ENCODE measurements at places on chromosomes 12 and 14. TPM values are rescaled to one million over a fixed set of nuclear protein-coding genes. Genes with fewer than 3 reads are reported as not detected.

GRCh38 chr14:42929806-42930480 lies 1323.3 kb downstream of the LRFN5 start:
- DNase-seq: no peak

GRCh38 chr14:22668863-22669262 lies 24.7 kb upstream of the OR6J1 start:
- no peak for DNase-seq

GRCh38 chr12:51360315-51360714 lies 13.8 kb upstream of the CELA1 start:
- no peak for DNase-seq

DNA sequence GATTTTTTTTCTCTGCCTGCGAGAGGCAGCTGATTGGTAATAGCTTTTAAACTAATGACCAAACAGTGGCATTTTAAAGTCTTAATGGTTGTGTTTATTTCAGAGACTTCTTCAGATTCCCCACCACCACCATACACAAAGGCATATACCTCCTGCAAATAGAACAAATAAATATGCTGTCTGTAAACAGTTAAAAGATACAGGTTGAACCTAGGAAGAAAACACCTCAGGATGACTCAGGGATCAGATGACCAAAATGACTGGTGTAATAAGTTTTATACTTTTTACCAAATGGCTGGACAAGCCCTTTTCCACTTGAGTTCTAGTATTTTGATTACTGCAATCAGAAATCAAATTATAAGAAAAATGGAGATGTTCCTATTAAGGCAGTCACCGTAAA lies 364.1 kb downstream of the PAWR start:
- no peak for DNase-seq

DNA sequence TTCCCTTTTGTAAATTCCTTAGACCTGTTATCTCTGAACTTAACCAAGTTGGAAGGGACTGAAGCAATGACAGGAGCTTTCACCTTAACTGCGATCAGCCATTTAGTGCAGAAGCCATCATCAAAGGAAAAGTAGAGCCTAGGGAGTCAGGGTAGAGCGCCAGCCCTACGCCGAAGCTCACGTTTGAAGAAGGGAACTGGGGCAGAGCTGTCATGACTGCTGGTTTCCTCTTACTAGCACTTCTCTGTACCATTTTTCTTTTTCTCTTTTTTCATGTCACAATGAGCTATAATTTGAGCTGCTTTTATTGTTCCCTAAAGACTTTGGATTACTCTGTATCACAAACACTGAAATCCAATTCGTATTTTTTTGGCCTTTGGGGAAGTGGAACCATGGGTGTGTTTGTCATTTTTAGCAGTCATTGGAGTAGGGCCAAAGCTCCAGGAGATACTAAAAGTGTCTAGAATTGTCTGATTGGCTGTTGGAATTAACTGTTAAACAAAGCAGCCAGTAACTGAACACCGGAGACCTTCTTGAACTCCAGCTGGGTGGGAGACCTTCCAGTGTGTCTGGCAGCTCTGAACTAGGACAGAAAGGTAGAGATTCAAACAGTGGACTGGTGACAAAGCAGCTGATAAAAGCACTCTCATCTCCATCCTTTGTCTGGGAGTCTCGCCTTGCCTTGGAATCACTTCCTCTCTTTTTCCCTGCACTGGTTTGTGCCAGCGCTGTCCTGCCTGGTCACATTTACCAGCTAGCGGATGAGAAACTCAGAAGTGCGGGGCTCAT lies 9.1 kb downstream of the MTRFR start:
- no peak for DNase-seq

DNA sequence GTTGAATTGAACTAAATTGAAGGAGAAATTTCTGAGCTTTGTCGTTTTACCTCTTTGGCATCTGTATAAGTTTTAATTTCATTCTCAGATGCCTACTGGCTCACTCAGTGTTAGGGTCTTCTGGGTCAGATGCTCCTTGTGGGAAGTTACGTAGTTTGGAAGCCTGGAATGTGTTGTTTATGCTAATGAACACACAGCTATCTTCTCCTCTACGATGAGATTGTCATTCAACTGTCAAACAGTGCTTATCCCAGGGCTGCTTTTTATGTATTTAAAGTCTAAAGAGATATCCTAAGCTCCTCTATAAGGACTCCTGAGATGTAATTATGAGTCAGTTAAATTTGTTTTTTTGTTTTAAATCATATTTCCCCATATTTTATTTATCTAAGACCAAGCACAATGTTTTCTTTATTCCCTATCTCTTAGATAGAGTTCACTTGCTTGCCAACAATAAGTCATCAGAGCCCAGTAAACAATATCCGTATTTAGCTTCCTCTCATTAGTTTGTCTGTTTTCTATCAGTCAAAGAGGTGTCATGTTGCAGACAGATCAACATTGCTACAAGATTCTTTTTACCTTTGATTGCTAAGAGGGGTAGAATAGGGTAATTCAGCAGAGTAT lies 368.0 kb upstream of the PDE3A start:
- no peak for DNase-seq

GRCh38 chr12:20950248-20950647 lies 139.7 kb downstream of the SLCO1B3 start:
- no peak for DNase-seq

- no peak for DNase-seq
These were observed 19.8 kb upstream of the OVCH1 start for GRCh38 chr12:29517264-29517663.

- DNase-seq: no peak
These were observed 132.5 kb upstream of the RFLNA start for GRCh38 chr12:124162151-124163110.

- no peak for DNase-seq
These were observed 29.4 kb downstream of the SYNE3 start for GRCh38 chr14:95486875-95487668.

GRCh38 chr12:45259675-45260074 lies 43.8 kb downstream of the ANO6 start:
- no peak for DNase-seq

DNA sequence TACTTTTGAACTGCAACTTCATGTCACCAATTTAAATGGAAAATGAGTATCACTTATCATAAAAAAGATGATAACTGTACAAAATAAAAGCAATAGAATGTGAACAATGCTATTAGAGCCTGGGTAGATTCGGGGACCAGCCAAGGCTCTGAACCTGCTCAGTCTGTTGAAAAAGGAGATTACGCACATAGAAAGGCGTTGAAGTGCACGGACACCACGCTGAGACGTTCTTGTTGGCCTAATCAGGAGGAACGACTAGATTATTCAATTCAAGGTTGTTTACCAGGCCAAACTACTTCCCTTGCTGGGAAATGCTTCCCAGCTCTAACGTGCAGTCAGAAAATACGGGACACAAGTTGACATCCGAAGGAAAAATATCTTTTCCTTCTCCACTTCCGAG lies 23.5 kb upstream of the BDKRB1 start:
- no peak for DNase-seq

DNA sequence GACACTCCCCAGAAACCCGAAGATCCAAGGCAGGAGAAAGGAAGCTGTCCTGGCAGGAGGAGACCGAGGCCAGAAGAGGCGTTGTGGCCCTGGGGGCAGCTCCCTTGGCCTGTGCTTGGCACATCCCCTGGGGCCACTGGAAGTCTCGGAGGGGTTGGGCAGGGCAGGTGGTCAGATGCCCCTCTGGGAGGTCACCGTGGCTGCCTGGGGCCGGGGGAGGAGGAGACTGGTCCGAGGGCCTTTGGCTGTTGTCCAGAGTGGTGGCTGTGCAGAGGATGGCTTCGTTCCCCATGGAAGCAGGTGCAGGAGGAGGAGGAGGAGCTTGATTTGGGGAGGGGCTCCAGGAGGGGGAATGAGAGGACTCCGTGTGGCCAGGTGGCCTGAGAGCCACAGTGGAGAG lies 3.3 kb upstream of the NUDT14 start:
- DNase-seq: no peak

- peak; percentile 31 for DNase-seq
These were observed 301.6 kb downstream of the CACNA1C start for GRCh38 chr12:2354151-2354991.

GRCh38 chr12:54383041-54383609 lies 1.4 kb downstream of the ZNF385A start:
- no peak for DNase-seq

DNA sequence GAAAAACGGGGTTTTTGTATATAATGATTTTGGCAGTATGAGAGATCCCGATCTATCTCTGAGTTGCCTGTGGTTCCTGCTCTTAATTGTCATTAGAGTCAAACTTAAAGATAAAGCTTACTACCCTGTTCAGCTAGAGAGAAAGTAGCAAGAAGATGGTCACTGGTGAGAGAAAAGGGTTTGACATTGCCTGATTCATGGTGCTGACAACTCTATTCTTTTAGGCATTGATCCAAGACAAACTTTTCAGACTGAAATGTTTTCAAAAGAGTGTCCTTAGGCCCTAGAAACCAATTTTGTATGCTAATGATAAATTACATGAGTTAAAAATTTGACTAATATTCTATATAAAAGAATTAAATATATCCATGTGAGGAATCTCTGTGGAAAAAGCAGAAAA lies 35.1 kb downstream of the PELI2 start:
- no peak for DNase-seq

GRCh38 chr12:99066726-99067125 lies 421.6 kb downstream of the APAF1 start:
- DNase-seq: no peak

GRCh38 chr14:61247935-61248334 lies 33.2 kb downstream of the TMEM30B start:
- DNase-seq: no peak

- DNase-seq: no peak
These were observed 20.5 kb downstream of the PSMC1 start for GRCh38 chr14:90276646-90277367.

GRCh38 chr14:45120096-45120495 lies 14.2 kb downstream of the FKBP3 start:
- DNase-seq: no peak

DNA sequence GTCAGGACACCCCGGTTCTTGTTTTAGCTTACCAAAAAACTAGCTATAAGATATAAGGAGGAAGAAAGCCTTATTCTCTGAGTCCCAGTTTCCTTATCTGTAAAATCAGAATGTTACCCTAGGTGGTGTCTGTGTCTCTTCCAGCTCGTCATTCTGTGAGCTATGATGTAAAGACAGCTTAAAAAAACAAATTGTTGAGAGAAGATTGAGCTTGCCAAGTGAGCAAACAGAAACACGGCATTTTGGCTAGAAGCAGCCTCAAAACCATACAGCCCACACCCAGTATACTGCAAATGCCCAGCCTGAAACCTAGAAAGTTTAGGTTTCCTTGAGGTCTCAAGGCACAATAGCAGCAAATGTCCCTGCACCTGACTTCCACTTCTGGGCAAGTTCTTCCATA lies 151.4 kb downstream of the SSPN start:
- no peak for DNase-seq

GRCh38 chr14:73457041-73457923 lies 1.1 kb downstream of the NUMB start:
- peak; percentile 68 for DNase-seq

GRCh38 chr12:128852026-128852698 lies 1.1 kb upstream of the GLT1D1 start:
- DNase-seq: peak; percentile 45

- no peak for DNase-seq
These were observed 105.8 kb downstream of the DIO2 start for GRCh38 chr14:80105488-80105994.

KRAS gene
- 54.9 TPM for total RNA-seq

TAS2R8 gene
- 0.27 TPM for total RNA-seq

ERBB3 gene
- total RNA-seq: 159 TPM

MANSC4 gene
- total RNA-seq: not detected

GMFB gene
- 136 TPM for total RNA-seq

ALDH1L2 gene
- 11.3 TPM for total RNA-seq

LRRC10 gene
- total RNA-seq: not detected

CARMIL3 gene
- total RNA-seq: 0.58 TPM

SOAT2 gene
- total RNA-seq: 1.2 TPM

CLEC7A gene
- 32.4 TPM for total RNA-seq

EPYC gene
- total RNA-seq: not detected

Data from sciatic nerve (tissue), 2 donors.